ENCODE measurements at places on chromosomes 5 and 9. TPM values are rescaled to one million over a fixed set of nuclear protein-coding genes. Genes with fewer than 3 reads are reported as not detected.

ICE1 gene
- 14.1 TPM for total RNA-seq

OR1J2 gene
- not detected for total RNA-seq

SMC2 gene
- total RNA-seq: 8.5 TPM

GM2A gene
- total RNA-seq: 39.8 TPM

GRCh38 chr9:15400281-15400941 is 22.3 kb upstream of the SNAPC3 start:
- DNase-seq: no peak

- no peak for DNase-seq
Observed at GRCh38 chr5:132264546-132265335, 7.2 kb downstream of the PDLIM4 start.

C9 gene
- total RNA-seq: not detected

DNA sequence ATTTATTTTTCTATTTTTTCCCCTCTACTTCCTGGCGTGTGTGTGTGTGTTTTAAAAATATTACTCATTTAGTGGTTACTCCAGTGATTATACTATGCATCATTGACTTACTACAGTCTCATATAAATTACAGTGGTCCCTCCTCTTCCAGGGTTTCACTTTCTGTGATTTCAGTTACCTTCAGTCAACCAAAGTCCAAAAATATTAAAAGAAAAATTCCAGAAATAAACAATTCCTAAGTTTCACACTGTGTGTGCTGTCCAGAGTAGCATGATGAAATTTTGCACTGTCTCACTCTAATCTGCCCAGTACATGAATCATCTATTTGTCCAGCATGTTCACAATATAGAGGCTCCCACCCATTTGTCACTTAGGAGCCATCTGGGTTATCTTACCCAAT is 47.4 kb upstream of the CCDC112 start:
- no peak for DNase-seq

DNA sequence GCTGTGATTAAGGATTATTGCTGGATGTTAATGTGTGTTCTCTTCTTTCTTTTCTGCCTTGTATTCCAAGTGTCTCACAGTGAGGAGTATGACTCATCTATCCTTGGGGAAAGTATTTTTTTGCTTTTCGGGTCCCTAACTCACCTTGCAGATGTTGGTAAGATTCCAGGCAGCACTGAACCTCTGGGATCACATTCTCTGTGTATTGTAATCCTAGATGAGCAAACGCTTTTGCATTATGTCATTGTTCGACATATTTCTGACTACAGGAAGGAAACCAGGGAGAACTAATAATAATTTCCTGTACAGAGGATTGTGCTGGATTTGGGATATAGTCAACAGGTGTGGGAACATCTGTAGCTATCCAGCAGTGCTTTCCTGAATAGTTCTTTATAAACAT is 246.1 kb upstream of the TUT7 start:
- no peak for DNase-seq

DNA sequence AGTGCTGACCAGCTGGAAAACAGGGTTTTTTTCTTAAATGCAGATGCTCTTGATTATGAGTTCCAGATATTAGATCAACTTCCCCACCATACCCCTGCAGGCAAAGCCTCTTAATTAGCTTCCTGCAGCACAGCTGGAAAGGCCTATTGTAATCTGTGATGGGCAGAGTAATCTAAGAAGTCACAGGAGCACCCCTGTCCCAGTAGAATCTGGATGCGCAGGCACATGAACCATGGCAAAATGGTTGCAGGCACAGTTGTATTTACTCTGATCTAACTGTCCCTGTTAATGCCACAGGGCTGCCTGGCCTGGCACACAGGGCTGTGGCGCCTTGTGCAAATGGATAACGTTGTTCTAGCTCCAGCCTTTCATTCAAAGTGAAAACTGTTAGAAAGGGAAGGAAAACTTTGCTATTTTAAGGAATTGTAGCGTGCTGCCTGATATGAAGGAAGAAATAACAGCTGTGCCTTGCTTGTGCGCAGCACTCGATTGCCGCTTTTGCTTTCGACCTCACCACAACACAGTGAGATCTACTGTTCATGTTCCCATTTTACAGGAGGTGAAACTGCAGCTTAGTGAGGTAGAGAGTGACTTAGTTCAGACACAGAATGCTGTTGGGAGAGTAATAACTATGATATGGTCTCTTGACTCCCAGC is 2.3 kb downstream of the TGFBI start:
- no peak for DNase-seq

GRCh38 chr5:88659529-88660263 is 223.3 kb downstream of the MEF2C start:
- DNase-seq: peak; percentile 89

DNAH5 gene
- total RNA-seq: 2.4 TPM

- DNase-seq: no peak
Observed at GRCh38 chr9:125906144-125906543, 159.0 kb downstream of the PBX3 start.

GRCh38 chr5:119578937-119579336 is 50.4 kb upstream of the FAM170A start:
- DNase-seq: peak; percentile 8

DNA sequence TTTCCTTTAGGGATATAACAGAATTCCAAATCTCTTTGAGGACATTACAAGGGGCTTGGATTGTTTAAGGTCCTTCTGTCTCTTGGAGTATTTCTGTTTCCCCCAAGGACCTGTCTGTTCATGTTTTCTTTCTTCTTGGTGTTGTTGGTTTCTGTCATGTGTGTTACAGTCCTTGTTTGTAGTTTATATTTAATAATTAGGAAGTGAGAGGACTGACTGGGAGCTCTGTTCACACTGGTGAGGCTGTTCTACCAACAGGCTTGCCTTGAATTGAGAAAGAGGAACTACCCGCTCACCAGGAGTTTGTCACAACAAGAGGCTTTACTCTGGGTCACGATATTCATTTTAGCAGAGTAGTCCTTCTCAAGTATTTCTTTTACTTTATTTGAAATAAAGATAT is 119.2 kb upstream of the SV2C start:
- DNase-seq: no peak

DNA sequence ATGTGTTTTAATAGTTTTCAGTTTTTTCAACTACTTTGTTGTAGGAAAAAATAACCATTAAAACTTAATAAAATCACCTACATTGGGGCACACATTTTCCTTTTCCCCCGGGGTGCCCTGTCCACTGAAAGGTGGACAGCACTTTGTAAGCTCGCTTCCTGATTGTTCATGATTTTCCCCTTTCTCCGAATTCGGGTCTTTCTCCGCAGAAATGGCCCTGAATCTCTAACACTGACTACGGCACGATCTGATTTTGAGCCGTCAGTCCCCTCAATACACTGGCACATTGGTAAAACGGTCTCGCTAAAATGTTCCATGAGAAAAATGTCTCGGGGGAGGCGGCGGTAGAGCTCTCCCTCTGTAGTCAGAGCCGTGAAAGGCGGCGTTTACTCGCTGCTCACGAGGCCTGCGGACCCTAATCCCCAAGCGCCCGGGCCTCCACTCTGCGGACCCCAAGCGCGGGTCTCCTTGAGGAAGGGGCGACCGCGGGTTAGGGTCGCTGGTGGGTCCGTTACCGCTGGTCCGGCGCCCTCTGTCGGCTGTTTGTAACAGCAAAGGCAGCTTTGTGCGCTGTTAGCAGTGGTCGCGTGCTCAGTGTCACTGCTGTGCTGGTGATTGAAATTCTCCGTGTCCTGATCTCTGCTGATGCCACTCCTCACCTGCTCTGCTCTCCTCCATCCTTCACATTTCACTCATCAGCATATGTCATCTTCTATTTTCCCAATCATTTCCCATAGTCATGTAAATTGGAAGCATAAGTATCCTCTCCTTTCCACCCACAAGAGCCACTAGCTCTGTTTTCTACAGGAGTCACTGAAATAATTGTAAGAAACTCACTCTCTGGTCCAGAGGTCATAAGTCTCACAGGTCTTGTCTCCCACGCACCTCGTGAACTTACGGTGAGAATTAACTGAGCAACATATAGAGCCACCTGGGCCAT is 10.8 kb upstream of the IFNA2 start:
- peak; percentile 71 for DNase-seq

GRCh38 chr5:160250826-160251225 is 21.5 kb downstream of the FABP6 start:
- DNase-seq: no peak

RFK gene
- 62.2 TPM for total RNA-seq
